ENCODE measurements at places on chromosomes 3 and 15. TPM values are rescaled to one million over a fixed set of nuclear protein-coding genes. Genes with fewer than 3 reads are reported as not detected.

The TGM4 gene
- not detected for total RNA-seq

The PRICKLE2 gene
- 69.9 TPM for total RNA-seq

The LRTM1 gene
- total RNA-seq, result not detected

The TMEM212 gene
- total RNA-seq, result not detected

The TP53BP1 gene
- 188 TPM for total RNA-seq

The MINAR1 gene
- total RNA-seq, result 41.8 TPM

The NME9 gene
- 6.9 TPM for total RNA-seq

The CKMT1B gene
- 17.1 TPM for total RNA-seq

The SLC27A2 gene
- total RNA-seq, result 6.2 TPM

The CLSTN2 gene
- total RNA-seq, result 36.7 TPM

The TMEM158 gene
- total RNA-seq, result 18.9 TPM

The NFKBIZ gene
- total RNA-seq, result 4.6 TPM

The GHSR gene
- 0.69 TPM for total RNA-seq

The SPINT1 gene
- 6.9 TPM for total RNA-seq

The ZCWPW2 gene
- 2.8 TPM for total RNA-seq

The CYP1A2 gene
- not detected for total RNA-seq

The RETNLB gene
- not detected for total RNA-seq

The C3orf20 gene
- total RNA-seq, result 0.23 TPM

The IL17RB gene
- 9.0 TPM for total RNA-seq

The TMOD2 gene
- total RNA-seq, result 268 TPM

The POLQ gene
- total RNA-seq, result 2.5 TPM

The BOC gene
- 10.4 TPM for total RNA-seq

The ADAMTS9 gene
- 8.5 TPM for total RNA-seq

The JAGN1 gene
- 20.1 TPM for total RNA-seq

The CHRM5 gene
- total RNA-seq, result 10.6 TPM

Data from diencephalon (tissue), 1 donor.